ENCODE measurements at places on chromosomes 3 and 15. TPM values are rescaled to one million over a fixed set of nuclear protein-coding genes. Genes with fewer than 3 reads are reported as not detected.

GRCh38 chr3:185164428-185165217, 11.8 kb upstream of the C3orf70 start:
- H3K27me3 ChIP-seq: no peaks in the 10 kb centered on the region
- H3K36me3 ChIP-seq: no peaks in the 10 kb centered on the region
- no peak overlapping the region for H3K27ac ChIP-seq
- DNase-seq: no peak

GRCh38 chr3:130341388-130341787, 4.1 kb upstream of the COL6A5 start:
- H3K36me3 ChIP-seq: no peaks in the 10 kb centered on the region
- peaks cover 36% of the 10 kb centered on the region for H3K27me3 ChIP-seq
- H3K4me1 ChIP-seq: no peaks in the 10 kb centered on the region
- no peak overlapping the region for H3K4me3 ChIP-seq
- no peak overlapping the region for H3K27ac ChIP-seq

DNA sequence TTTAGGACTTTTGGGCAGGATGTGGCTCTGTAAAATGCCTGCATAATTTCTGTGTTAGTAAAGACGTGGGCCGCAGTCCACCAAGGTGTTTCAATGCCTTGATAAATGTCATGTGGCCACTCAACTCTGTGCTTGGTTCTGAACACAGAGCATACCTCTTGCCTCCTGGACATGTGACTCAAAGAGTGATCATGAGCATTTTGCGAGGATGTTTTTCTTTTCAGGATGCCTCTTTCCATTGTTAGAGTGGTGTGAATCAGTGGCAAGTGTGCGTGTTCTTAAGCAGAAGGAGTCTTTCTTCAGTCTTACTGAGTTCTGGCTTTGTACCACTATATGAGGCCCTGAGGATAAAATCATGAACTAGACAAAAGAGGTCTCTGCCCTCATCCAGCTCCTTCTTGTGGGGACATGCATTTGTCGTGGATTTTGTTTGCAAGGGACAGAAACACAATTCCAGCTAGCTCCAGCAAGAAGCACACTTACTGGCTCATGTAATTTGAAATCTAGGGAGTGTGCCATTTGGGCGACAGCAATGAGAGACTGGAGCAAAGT, 363.4 kb downstream of the LRTM1 start:
- H3K36me3 ChIP-seq: no peaks in the 10 kb centered on the region
- no peak overlapping the region for H3K27ac ChIP-seq
- H3K4me3 ChIP-seq: no peak overlapping the region
- H3K4me1 ChIP-seq: peaks cover 2% of the 10 kb centered on the region
- DNase-seq: no peak

The GLDN gene
- total RNA-seq: 5.3 TPM

GRCh38 chr3:65288776-65289175, 601.0 kb upstream of the ADAMTS9 start:
- no peak overlapping the region for H3K27ac ChIP-seq
- DNase-seq: no peak
- peaks cover 5% of the 10 kb centered on the region for H3K4me1 ChIP-seq
- H3K27me3 ChIP-seq: no peaks in the 10 kb centered on the region
- H3K36me3 ChIP-seq: no peaks in the 10 kb centered on the region
- no peak overlapping the region for H3K4me3 ChIP-seq

All from neural progenitor cell (in vitro differentiated cells).